GDM1 (cell line): ENCODE measurements at places on chromosomes 5 and 9.

GRCh38 chr5:5969942-5970483, 408.3 kb downstream of the MED10 start:
- no peak for DNase-seq

GRCh38 chr5:13941468-13941867, 3.0 kb downstream of the DNAH5 start:
- DNase-seq, result no peak

- no peak for DNase-seq
These were observed 26.7 kb upstream of the AOPEP start for GRCh38 chr9:94699715-94700373.

DNA sequence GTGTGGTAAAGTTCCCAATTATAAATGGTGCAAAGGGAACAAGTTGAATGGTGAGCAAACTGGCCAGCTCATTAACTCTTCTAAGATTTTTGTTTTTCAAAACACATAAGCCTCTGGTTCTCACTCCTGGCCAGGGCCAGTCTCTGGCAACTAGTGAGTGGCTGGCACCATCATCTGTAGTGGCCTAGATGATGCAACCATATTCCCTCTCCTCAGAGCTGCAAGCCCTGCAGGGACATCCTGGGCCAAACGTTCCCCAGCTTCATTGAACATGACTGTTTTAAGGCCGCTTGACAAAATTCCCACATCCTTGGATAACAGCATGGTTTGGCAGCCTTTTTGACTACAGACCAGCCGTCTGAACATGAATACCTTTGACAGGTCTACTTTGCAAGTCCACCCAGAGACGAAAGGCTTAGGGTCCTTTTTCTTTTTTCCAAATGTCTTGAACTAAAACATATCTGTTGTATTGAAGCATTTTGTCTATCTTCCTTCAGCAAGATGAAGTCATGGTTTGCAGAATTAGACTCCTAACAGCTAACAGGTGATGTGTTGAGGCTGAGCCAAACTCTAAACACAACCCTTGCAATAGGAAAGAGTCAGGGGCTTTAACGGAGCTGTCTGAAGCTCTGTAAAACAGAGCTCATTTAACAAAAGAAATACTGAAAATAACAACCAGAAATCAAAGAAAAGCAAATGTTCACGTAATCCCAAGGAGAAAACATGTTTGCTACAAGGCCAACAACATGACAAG, 23.8 kb downstream of the MACROH2A1 start:
- no peak for DNase-seq

GRCh38 chr5:108102463-108102862, 279.4 kb downstream of the FBXL17 start:
- no peak for DNase-seq

DNA sequence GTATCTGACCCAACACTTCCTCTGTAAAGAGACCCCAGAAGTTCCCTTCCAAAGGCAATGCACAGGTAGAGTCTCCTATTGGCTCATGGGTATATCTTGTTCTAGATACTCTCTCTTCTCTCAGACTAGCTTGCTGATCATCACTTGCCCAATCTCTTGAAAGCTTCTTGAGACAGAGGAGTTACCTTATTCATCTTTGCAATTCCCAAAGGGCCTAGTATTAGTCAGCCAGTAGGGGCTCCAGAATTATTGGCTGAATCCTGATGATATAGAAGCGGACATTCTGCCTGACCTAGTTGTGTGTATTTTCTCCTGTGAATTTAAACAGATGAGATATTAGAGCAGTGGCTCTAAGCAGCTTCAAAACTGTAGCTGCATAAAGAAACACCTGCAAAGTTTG, 304.0 kb upstream of the KLF4 start:
- DNase-seq, result no peak

DNA sequence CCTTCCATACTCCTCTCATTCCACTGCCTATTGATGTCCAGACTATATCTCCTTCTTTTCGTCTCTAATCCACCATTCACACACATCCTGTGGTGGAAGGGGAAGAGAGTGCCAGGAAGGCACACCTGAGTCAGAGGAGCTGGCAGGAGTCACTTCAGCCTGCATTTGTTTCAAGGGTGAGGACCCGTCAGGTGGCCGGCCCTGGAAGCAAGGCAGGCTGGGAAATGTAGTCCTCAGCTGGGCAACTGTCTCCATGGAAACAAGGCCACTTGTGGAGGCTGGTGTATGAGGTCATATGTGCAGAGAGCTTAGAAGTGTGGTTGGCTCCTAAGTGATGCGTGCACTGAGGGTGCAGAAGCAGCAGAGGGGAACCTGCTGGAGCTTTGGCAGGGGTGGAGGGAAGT, 278.4 kb downstream of the NSG2 start:
- DNase-seq, result peak; percentile 17

GRCh38 chr5:1152771-1153282, 41.0 kb upstream of the SLC12A7 start:
- no peak for DNase-seq

DNA sequence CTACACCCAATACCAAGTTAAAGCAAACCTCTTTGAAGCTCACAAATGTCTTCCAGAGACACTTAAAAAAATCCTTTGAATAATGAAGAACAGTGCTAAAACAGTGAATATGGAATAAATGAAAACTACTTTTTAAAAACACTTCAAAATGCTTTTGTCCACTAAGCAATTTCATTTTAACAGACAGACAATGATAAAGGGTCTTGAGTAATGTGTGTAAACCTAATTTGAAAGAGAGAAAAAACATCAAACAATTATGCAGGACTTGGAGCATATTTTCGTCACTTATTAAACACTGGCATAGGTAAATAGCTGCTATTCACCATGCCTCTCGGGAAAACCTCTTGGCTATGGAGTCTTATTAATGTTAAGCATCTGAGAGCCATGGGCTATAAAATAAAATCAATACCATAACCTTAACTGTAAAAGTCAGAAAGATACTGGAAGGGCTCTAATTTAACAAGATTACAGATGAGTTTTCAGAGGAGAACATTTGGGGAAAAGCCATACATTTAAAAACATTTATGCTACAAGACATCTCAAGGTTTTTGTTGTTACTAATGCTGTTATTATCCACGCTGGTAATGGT, 177.8 kb downstream of the NFIB start:
- DNase-seq, result no peak

DNA sequence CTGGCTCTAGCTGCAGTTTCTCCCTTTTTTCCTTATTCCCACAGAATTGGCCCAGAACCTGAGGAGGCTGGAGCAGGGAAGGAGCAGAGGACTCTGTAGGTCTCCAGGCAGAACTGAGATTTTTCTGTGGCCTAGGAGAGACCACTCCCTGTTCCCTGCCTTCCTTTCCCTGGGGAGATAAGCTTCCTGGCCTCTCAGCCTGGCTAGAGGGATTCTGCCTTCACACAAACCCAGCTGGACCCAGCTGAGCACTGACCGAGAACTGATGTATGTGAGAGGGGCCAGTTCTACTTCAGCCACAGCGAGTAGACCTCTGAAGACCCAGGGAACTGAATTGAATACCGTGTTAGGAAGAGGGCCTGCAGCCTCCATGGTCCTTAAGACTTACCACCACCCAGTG, 48.0 kb downstream of the RUSC2 start:
- DNase-seq, result no peak
